H9 (cell line): ENCODE measurements at places on chromosomes 16 and 17. TPM values are rescaled to one million over a fixed set of nuclear protein-coding genes. Genes with fewer than 3 reads are reported as not detected.

DNA sequence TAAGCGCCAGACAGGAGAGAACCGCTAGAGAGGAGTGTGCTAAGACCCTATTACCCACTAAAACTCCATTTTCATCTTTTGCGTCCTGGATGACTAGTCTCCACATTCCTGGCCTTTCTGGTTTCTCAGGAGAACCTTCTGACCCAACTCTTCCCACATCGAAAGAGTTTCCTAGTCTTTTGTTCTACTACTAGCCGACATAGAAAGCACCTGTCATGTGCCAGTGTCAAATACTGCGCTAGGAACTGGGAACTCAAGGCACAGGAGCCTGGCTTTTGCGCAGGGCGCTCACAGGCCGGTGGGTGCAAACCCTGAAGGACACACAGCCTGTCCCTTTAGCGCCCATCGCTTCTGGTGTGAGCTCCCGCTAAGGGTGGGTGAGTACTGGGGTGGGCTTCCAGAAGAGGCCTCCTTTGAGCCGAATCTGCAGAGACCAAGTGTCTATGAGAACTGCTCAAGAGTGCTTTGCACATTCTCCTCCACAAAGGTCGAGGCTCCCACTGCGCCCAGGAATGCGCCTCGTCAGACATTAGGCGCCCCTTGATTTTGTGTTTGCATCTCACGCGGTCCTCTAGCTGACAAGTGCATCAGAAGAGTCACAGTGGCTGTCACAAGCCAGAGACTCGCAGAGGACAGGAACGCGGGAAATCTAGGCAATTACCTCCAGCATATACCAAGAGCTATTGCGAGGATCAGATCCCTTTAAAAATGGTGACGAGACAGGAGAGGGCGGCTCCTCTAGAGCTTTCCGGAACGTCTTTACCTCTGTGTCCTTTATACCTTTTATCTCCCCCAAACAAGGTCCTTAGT, 2.0 kb upstream of the PSMB3 start:
- peak overlapping the region; percentile 97 for H3K4me3 ChIP-seq
- H3K36me3 ChIP-seq, result peaks cover 19% of the 10 kb centered on the region

- peak; percentile 92 for DNase-seq
- no peaks in the 10 kb centered on the region for H3K4me1 ChIP-seq
- no peaks in the 10 kb centered on the region for H3K27me3 ChIP-seq
- H3K36me3 ChIP-seq, result no peaks in the 10 kb centered on the region
- no peak overlapping the region for H3K27ac ChIP-seq
Observed at GRCh38 chr17:60036796-60037677, 41.7 kb downstream of the HEATR6 start.

The TMEM92 gene
- total RNA-seq, result 10.9 and 11.2 TPM in 2 replicates

GRCh38 chr17:68861602-68862001, 93.6 kb downstream of the ABCA8 start:
- H3K4me1 ChIP-seq, result no peaks in the 10 kb centered on the region
- no peaks in the 10 kb centered on the region for H3K27me3 ChIP-seq
- H3K36me3 ChIP-seq, result no peaks in the 10 kb centered on the region
- DNase-seq, result no peak

- H3K4me3 ChIP-seq, result no peak overlapping the region
- no peaks in the 10 kb centered on the region for H3K4me1 ChIP-seq
- no peaks in the 10 kb centered on the region for H3K27me3 ChIP-seq
- H3K36me3 ChIP-seq, result no peaks in the 10 kb centered on the region
- no peak overlapping the region for H3K27ac ChIP-seq
Observed at GRCh38 chr17:72691586-72691985, 400.9 kb downstream of the SLC39A11 start.

GRCh38 chr16:20969386-20969785, 68.8 kb downstream of the LYRM1 start:
- peak overlapping the region; percentile 33 for H3K4me3 ChIP-seq
- no peak overlapping the region for H3K27ac ChIP-seq
- H3K4me1 ChIP-seq, result peaks cover 16% of the 10 kb centered on the region; the same call in 1 of the 2 replicates
- DNase-seq, result no peak
- no peaks in the 10 kb centered on the region for H3K27me3 ChIP-seq

GRCh38 chr16:11665071-11665491, 3.2 kb upstream of the SNN start:
- H3K36me3 ChIP-seq, result no peaks in the 10 kb centered on the region
- no peaks in the 10 kb centered on the region for H3K27me3 ChIP-seq
- peak; percentile 67 for DNase-seq
- H3K4me3 ChIP-seq, result peak overlapping the region; percentile 42; the same call in 1 of the 3 replicates

The EVPLL gene
- 0.61 TPM in 1 of 2 replicates, not detected in the other for total RNA-seq

GRCh38 chr17:30292286-30292858, 628 bp upstream of the BLMH start:
- H3K27me3 ChIP-seq, result no peaks in the 10 kb centered on the region
- H3K27ac ChIP-seq, result no peak overlapping the region
- H3K36me3 ChIP-seq, result peaks cover 2% of the 10 kb centered on the region

The CHST5 gene
- total RNA-seq, result 0.11 TPM in 1 of 2 replicates, not detected in the other

- no peak overlapping the region for H3K27ac ChIP-seq
- no peaks in the 10 kb centered on the region for H3K27me3 ChIP-seq
- no peak overlapping the region for H3K4me3 ChIP-seq
- DNase-seq, result no peak
- no peaks in the 10 kb centered on the region for H3K4me1 ChIP-seq
Observed at GRCh38 chr17:76474894-76475293, 7.5 kb downstream of the AANAT start.

The DPEP1 gene
- 1.1 and 1.2 TPM in 2 replicates for total RNA-seq

DNA sequence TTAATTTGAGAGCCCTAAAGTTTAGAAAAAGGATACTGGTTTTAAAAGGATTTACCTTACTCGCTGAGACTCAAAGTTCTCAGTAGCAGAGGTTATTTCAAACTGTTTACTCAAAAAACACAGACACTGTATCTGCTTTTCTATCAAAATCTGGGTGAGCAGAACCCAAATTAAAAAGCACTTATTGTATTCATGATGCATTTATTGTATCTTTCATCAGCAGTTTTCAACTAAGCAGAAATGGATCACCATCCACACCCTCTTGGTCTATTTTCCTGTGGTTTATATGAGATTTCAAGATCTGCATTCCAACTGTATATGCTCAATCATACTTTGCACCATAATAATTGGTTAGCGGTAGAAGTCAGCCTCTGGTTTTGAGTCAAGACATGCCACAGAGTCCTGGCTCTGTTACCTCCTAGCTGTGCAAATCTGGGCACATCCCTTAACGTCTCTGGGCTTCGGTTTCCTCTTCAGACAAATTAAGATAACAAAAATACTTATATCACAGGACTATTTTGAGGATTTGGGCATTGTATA, 109.5 kb downstream of the ASIC2 start:
- H3K27me3 ChIP-seq, result peaks cover 2% of the 10 kb centered on the region; the same call in 1 of the 2 replicates
- no peaks in the 10 kb centered on the region for H3K4me1 ChIP-seq
- no peak overlapping the region for H3K27ac ChIP-seq

GRCh38 chr16:4313563-4314531, 2.0 kb upstream of the GLIS2 start:
- no peaks in the 10 kb centered on the region for H3K36me3 ChIP-seq
- peak; percentile 84 for DNase-seq
- H3K27ac ChIP-seq, result no peak overlapping the region
- H3K27me3 ChIP-seq, result no peaks in the 10 kb centered on the region; the same call in 1 of the 2 replicates
- H3K4me3 ChIP-seq, result peak overlapping the region; percentile 96

- H3K36me3 ChIP-seq, result peaks cover 29% of the 10 kb centered on the region
- no peak overlapping the region for H3K4me3 ChIP-seq
- no peaks in the 10 kb centered on the region for H3K4me1 ChIP-seq
- DNase-seq, result peak; percentile 91
- no peak overlapping the region for H3K27ac ChIP-seq
Observed at GRCh38 chr17:2416010-2416734, 15.3 kb upstream of the MNT start.

- H3K36me3 ChIP-seq, result no peaks in the 10 kb centered on the region; the same call in 2 of the 3 replicates
- no peaks in the 10 kb centered on the region for H3K27me3 ChIP-seq
- H3K4me1 ChIP-seq, result no peaks in the 10 kb centered on the region
- no peak for DNase-seq
Observed at GRCh38 chr17:35923609-35924114, 6.9 kb downstream of the RDM1 start.

- peaks cover 4% of the 10 kb centered on the region for H3K4me1 ChIP-seq
- no peaks in the 10 kb centered on the region for H3K36me3 ChIP-seq
- DNase-seq, result no peak
- no peaks in the 10 kb centered on the region for H3K27me3 ChIP-seq
Observed at GRCh38 chr16:86716649-86717048, 138.3 kb downstream of the FOXL1 start.

- peaks cover 5% of the 10 kb centered on the region; the same call in 1 of the 2 replicates for H3K4me1 ChIP-seq
- no peaks in the 10 kb centered on the region for H3K27me3 ChIP-seq
- no peak overlapping the region for H3K4me3 ChIP-seq
- H3K27ac ChIP-seq, result no peak overlapping the region
Observed at GRCh38 chr17:16048811-16049449, 49.3 kb downstream of the TTC19 start.

GRCh38 chr17:40718930-40719329, 15.4 kb upstream of the KRT24 start:
- H3K4me1 ChIP-seq, result no peaks in the 10 kb centered on the region
- H3K27ac ChIP-seq, result no peak overlapping the region

The MYOCD gene
- total RNA-seq, result 0.17 and 0.39 TPM in 2 replicates

- H3K36me3 ChIP-seq, result no peaks in the 10 kb centered on the region; the same call in 2 of the 3 replicates
- no peaks in the 10 kb centered on the region for H3K27me3 ChIP-seq
- DNase-seq, result peak; percentile 29
- no peak overlapping the region for H3K4me3 ChIP-seq
- no peaks in the 10 kb centered on the region for H3K4me1 ChIP-seq
- H3K27ac ChIP-seq, result no peak overlapping the region
Observed at GRCh38 chr17:50259477-50260324, 14.6 kb upstream of the TMEM92 start.

The HBQ1 gene
- total RNA-seq, result 3.5 and 4.4 TPM in 2 replicates

- 0 out of 2 replicates have a peak, but pooled peaks cover 2% of the 10 kb centered on the region for H3K4me1 ChIP-seq
- no peaks in the 10 kb centered on the region for H3K27me3 ChIP-seq
- no peak overlapping the region for H3K4me3 ChIP-seq
Observed at GRCh38 chr17:57941384-57942370, 13.5 kb downstream of the CUEDC1 start.

GRCh38 chr17:42287305-42287976, 857 bp upstream of the STAT5A start:
- H3K4me1 ChIP-seq, result peaks cover 7% of the 10 kb centered on the region; the same call in 1 of the 2 replicates
- no peaks in the 10 kb centered on the region; the same call in 1 of the 2 replicates for H3K27me3 ChIP-seq
- DNase-seq, result peak; percentile 41

- peaks cover 8% of the 10 kb centered on the region; the same call in 1 of the 2 replicates for H3K4me1 ChIP-seq
- H3K4me3 ChIP-seq, result no peak overlapping the region
- no peak overlapping the region for H3K27ac ChIP-seq
- no peaks in the 10 kb centered on the region; the same call in 2 of the 3 replicates for H3K36me3 ChIP-seq
- H3K27me3 ChIP-seq, result no peaks in the 10 kb centered on the region
Observed at GRCh38 chr17:50829332-50829731, 6.1 kb upstream of the WFIKKN2 start.

GRCh38 chr16:14667347-14668266, 26.5 kb downstream of the PLA2G10 start:
- H3K36me3 ChIP-seq, result peaks cover 65% of the 10 kb centered on the region
- no peaks in the 10 kb centered on the region for H3K4me1 ChIP-seq

DNA sequence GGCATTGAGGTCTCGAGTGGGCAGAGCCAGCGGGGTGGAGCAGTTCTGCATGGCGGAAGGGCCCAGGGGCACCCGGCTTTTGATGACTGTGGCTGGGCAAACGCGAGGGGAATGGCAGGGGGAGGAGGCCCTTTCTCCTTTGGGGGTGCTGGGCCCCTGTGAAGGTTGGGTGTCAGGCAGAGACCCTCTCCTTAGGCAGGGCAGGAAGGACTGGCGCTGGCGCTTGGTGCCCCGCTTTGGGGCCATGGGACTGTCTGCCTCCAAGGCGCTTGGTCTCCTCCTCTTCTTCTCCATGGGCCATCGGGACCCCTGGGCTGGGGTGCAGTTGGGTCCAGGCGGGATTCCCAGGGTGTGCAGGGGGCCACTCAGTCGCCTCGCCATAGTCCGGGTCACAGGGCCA, 12.8 kb upstream of the GFAP start:
- H3K4me3 ChIP-seq, result no peak overlapping the region
- H3K4me1 ChIP-seq, result no peaks in the 10 kb centered on the region
- peaks cover 78% of the 10 kb centered on the region for H3K36me3 ChIP-seq
- H3K27ac ChIP-seq, result no peak overlapping the region

The PDE6G gene
- total RNA-seq, result 5.7 TPM in 2 replicates

- no peaks in the 10 kb centered on the region for H3K27me3 ChIP-seq
- no peaks in the 10 kb centered on the region; the same call in 1 of the 2 replicates for H3K4me1 ChIP-seq
- no peak for DNase-seq
- peaks cover 3% of the 10 kb centered on the region; the same call in 1 of the 2 replicates for H3K36me3 ChIP-seq
Observed at GRCh38 chr17:54971147-54971546, 2.6 kb downstream of the STXBP4 start.

GRCh38 chr17:16383772-16384287, 2.9 kb downstream of the UBB start:
- no peaks in the 10 kb centered on the region for H3K27me3 ChIP-seq
- H3K4me3 ChIP-seq, result peak overlapping the region; percentile 21; the same call in 1 of the 2 replicates
- H3K4me1 ChIP-seq, result no peaks in the 10 kb centered on the region
- no peak overlapping the region for H3K27ac ChIP-seq

The CYTH1 gene
- total RNA-seq, result 9.7 and 11.2 TPM in 2 replicates

- no peaks in the 10 kb centered on the region for H3K27me3 ChIP-seq
- no peak overlapping the region for H3K4me3 ChIP-seq
- no peaks in the 10 kb centered on the region for H3K36me3 ChIP-seq
- DNase-seq, result no peak
- no peak overlapping the region for H3K27ac ChIP-seq
- no peaks in the 10 kb centered on the region for H3K4me1 ChIP-seq
Observed at GRCh38 chr17:32117399-32117798, 24.9 kb upstream of the RHOT1 start.

- H3K4me3 ChIP-seq, result no peak overlapping the region
- no peak for DNase-seq
- H3K27me3 ChIP-seq, result no peaks in the 10 kb centered on the region
- no peak overlapping the region for H3K27ac ChIP-seq
Observed at GRCh38 chr16:88069397-88070168, 118.3 kb downstream of the BANP start.

- no peaks in the 10 kb centered on the region for H3K27me3 ChIP-seq
- 0 out of 2 replicates have a peak, but pooled peaks cover 2% of the 10 kb centered on the region for H3K4me1 ChIP-seq
- H3K4me3 ChIP-seq, result peak overlapping the region; percentile 86
- no peak overlapping the region for H3K27ac ChIP-seq
- DNase-seq, result peak; percentile 82
- peaks cover 32% of the 10 kb centered on the region for H3K36me3 ChIP-seq
Observed at GRCh38 chr17:1515640-1516387, 598 bp downstream of the INPP5K start.

DNA sequence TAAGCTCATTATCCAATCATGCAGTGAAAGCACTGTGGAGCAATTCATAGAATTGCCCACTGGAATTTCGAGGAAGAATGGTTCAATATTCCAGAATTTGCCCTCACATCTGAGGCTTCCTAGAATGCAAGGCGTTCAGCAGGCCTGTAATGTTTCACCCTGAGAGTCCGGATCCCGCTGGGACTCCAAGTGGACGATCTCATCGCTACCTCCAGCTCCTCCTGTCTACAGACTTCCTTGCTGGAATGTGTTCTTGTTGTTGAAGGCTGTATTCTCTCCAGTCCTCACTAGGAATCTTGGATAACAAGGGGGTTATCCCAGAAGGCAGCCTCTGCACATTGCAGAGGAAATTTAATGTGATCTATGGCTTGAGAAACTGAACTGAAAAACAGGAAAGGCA, 7.8 kb downstream of the SLC47A1 start:
- H3K4me3 ChIP-seq, result no peak overlapping the region
- no peak overlapping the region for H3K27ac ChIP-seq
- no peaks in the 10 kb centered on the region for H3K36me3 ChIP-seq
- H3K4me1 ChIP-seq, result no peaks in the 10 kb centered on the region
- H3K27me3 ChIP-seq, result no peaks in the 10 kb centered on the region
